Right atrium auricular region (tissue), 2 donors: ENCODE measurements at places on chromosomes 4 and X. TPM values are rescaled to one million over a fixed set of nuclear protein-coding genes. Genes with fewer than 3 reads are reported as not detected.

Gene HEPH
- total RNA-seq, result 45.5 TPM

Gene RWDD4
- total RNA-seq, result 24.9 TPM

Gene CXCL5
- total RNA-seq, result not detected

Gene AVPR2
- 2.3 TPM for total RNA-seq
